ENCODE measurements at places on chromosomes 7 and 10. TPM values are rescaled to one million over a fixed set of nuclear protein-coding genes. Genes with fewer than 3 reads are reported as not detected.

The ANKRD7 gene
- total RNA-seq = not detected

The AKR1D1 gene
- not detected for total RNA-seq

The UCN3 gene
- total RNA-seq = not detected

The ALOX5 gene
- 13.6 TPM for total RNA-seq

The RNF32 gene
- 0.73 TPM for total RNA-seq

The VSTM4 gene
- not detected for total RNA-seq

The DDC gene
- total RNA-seq = not detected

The ARPC1B gene
- 348 TPM for total RNA-seq

The XRCC2 gene
- total RNA-seq = 8.2 TPM

The SLC18A2 gene
- total RNA-seq = not detected

The CHAT gene
- total RNA-seq = not detected

The GIMAP7 gene
- total RNA-seq = 251 TPM

The PDK4 gene
- total RNA-seq = not detected

The CRPPA gene
- 0.99 TPM for total RNA-seq

The DENND2A gene
- total RNA-seq = not detected

The FAM241B gene
- 5.2 TPM for total RNA-seq

The RSPH10B gene
- total RNA-seq = 0.67 TPM

The FAM131B gene
- 0.48 TPM for total RNA-seq

The SMO gene
- total RNA-seq = not detected

The LFNG gene
- total RNA-seq = 99.5 TPM

The SVIL gene
- total RNA-seq = 24.1 TPM

The NKX2-3 gene
- not detected for total RNA-seq

The FGL2 gene
- 1.1 TPM for total RNA-seq

The STEAP1 gene
- total RNA-seq = not detected

The NACAD gene
- not detected for total RNA-seq

The COBL gene
- total RNA-seq = not detected

The EEPD1 gene
- total RNA-seq = 12.4 TPM

The GNAT3 gene
- not detected for total RNA-seq

The NUTM2E gene
- total RNA-seq = 0.12 TPM

The OPALIN gene
- total RNA-seq = not detected

The TAC1 gene
- not detected for total RNA-seq

The MGMT gene
- total RNA-seq = 21.1 TPM

The ASAH2B gene
- 1.5 TPM for total RNA-seq

The FANK1 gene
- not detected for total RNA-seq

The GBX1 gene
- not detected for total RNA-seq

The PRDX3 gene
- total RNA-seq = 88.1 TPM

Measured in activated naive CD4-positive, alpha-beta T cell treated with anti-CD3 and anti-CD28 coated beads, Interleukin-2, amount 10 ng/mL, durations not matched to agents 5 hours and 36 hours (primary cell).